ENCODE measurements at places on chromosomes 2 and 18.

DNA sequence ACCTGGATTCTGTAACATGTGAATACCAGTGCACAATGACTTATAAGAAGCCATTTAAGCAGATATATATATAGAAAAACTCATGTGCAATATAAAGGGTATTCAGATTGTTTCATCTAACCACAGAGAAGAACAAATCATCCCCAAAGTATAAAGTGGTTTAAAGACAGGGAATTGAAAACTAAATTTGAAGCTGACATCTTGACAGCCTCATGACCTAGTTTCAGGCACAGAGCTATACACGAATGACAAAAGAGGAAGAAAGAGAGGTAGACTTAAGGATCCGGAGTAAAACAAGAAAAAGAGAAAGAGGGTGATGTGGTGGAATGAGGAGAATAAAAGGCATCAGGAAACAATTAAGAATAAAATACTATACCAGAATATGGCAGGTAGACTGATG is 194.5 kb downstream of the EPHA4 start:
- no peak for DNase-seq

GRCh38 chr2:115549611-115550130 is 1107.2 kb downstream of the DPP10 start:
- no peak for DNase-seq

DNA sequence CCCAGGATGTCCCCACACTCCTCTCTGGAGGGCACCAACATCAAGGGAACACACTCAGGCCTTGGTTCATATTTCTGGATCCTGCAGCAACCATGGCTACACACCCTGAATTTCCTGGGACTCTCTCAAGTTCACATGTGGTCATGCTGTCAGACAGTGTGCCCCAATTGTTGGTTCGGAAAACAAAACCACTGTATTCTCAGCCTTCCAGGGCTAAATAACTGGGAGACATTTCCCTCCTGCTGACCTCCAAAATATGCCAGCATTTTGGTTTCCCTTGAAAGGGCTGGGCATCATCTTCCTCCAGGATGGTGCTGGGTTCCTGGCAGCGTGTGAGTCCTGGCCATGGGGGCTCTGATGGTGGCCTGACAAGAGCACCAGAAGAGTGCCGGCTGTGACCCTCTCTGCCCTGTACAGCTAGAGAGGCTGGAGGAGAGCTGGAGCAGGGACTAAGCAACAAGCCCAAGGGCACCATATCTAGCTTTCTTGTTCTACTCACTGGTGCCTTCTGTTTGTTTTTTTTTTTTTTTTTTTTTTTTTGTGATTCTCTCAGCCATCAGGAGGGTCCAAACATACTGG is 37.5 kb upstream of the WIPF1 start:
- no peak for DNase-seq

DNA sequence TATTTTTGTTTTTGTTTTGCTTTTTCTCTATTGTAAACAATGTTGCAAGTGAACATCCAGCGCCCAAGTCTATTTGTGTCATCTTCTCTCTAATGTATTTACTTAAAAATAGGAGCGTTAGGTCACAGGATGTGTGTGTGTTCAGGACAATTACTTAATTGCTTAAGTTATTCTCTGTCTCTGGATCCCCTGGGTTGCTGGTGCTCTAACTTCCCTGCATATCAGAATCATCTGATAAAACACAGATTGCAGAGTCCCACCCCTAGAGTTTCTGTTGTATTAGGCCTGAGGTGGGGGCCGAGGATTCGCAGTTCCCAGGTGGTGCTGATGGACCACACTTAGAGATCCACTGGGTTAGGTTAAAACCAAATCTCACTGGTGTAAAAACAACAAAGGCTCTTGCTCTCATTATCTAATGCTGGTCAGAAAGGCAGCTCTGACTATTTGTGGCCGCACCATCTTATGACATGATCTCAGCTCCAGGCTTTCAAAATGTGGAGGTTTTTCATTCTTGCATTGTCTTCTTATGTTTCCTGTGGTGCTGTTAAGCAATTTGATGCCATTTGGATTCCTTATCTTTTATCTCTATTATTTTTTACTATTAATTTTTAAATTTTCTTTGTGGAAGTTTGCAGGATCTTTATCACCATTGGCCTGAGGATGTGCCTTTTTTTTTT is 87.7 kb downstream of the CLIP4 start:
- DNase-seq, result no peak

GRCh38 chr18:32769071-32769585 is 3.7 kb downstream of the KLHL14 start:
- no peak for DNase-seq

- no peak for DNase-seq
Observed at GRCh38 chr2:223786236-223786635, 51.1 kb downstream of the AP1S3 start.

GRCh38 chr2:11719230-11719977 is 27.0 kb upstream of the LPIN1 start:
- DNase-seq, result no peak

- DNase-seq, result no peak
Observed at GRCh38 chr2:230975927-230976326, 20.0 kb upstream of the SPATA3 start.

- no peak for DNase-seq
Observed at GRCh38 chr2:237696461-237696860, 69.1 kb downstream of the LRRFIP1 start.

- DNase-seq, result no peak
Observed at GRCh38 chr2:222024932-222025880, 273.6 kb downstream of the PAX3 start.

DNA sequence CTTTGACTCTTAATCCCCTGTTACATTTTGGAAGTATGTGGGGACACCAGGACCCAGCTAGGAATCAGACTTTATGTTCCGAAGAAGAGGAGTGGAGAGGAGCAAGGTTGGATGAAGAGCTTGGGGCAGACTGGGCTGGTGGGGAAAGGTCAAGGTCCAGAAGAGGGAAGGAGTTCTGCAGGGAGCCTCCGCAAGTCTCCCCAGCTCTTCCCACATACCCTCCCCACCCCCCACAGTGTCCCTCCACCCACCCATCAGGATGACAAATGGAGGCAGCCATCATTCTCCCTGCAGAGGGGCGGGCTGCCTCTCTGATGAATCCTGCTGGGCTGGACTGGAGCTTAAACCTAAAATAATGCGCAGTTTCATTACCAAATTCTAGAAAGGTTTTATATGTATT is 77.2 kb downstream of the ACKR3 start:
- DNase-seq, result no peak

GRCh38 chr18:10116574-10116973 is 202.8 kb downstream of the VAPA start:
- DNase-seq, result no peak

DNA sequence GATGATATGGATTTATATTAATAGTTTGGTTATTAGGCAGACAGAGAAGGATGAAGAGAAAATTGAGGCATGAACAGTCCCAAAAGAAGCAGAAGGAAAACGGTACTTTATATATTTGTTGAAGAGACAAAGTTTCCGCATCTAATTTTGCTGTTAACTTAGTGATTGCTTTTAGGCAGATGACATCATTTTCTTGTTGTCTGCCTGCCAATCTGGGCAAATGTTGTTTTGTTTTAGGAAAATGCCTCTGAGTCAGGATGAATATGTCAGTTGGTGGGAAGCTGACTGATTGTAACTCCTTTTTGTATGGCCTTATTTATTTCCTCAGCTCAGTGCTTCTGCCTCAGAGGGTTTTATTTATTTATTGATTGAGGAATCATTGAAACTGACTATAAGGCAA is 52.5 kb upstream of the CAVIN2 start:
- DNase-seq, result no peak

- DNase-seq, result no peak
Observed at GRCh38 chr2:157839162-157839801, 36.8 kb downstream of the ACVR1 start.

DNA sequence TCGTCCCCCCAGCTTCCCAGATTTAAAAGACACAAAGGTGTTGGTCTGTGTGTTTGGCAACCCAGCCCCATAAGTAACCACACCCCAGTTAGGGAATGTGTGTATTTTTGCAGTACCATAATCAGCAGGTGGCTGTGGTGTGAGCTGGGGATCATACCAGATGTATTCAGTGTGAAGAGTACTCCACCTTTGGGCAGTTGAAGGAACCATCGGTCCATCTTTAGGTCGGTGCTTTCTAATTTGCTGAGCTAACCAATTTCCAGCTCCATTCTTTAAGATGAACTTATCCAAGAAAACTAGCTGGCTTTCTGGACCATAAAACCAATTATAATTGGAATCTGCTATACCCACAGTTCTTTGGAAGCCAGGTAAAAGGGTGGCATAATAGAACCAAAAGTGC is 3.2 kb downstream of the DSEL start:
- no peak for DNase-seq

GRCh38 chr2:43034242-43034619 is 192.2 kb downstream of the ZFP36L2 start:
- no peak for DNase-seq

DNA sequence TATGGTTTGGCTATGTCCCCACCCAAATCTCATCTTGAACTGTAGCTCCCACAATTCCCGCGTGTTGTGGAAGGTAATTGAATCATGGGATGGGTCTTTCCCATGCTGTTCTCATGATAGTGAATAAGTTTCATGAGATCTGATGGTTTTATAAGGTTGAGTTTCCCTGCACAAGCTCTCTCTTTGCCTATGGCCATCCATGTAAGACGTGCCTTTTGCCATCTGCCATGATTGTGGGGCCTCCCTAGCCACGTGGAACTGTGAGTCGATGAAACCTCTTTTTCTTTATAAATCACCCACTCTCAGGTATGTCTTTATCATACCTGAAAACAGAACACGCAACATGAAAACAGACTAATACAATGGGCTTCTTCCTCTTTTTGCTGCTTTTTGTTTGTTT is 11.2 kb upstream of the C1D start:
- no peak for DNase-seq

DNA sequence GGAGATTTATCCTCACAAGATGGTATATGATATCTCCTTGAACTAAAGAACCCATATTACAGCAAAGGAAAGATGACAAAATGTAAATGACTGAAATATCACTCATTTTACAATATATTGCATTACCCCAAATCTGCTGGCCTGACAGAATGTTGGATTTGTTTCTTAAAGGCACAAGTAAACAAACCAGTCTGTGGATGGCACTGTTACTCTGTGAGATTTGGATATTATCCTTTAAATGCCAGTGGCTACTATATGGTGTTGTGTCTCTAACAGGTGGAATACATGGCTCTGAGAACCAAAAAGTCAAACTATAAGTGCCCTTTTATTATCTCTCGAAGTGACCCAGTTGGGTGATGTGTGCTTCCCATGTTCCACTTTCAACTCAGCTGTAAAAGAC is 125.7 kb downstream of the PDE1A start:
- DNase-seq, result no peak

DNA sequence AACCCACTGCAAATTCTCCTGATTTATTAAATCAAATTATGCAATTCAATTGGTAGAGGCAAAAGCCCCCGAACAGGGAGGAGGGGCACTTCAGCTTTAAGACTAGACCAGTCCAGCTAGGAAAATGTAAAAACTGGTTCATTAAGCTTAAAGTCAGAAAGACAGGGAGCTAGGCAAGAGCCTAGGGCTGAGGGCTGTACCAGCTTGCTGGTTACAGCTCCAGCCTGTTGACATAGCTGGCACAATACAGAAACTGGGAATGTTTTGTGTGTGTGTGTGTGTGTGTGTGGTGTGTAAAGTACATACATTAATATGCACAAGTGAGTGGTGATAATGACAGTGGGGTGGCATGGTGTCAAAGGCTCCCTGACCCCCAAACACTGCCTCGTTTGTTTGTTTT is 307.0 kb upstream of the CELF4 start:
- no peak for DNase-seq

DNA sequence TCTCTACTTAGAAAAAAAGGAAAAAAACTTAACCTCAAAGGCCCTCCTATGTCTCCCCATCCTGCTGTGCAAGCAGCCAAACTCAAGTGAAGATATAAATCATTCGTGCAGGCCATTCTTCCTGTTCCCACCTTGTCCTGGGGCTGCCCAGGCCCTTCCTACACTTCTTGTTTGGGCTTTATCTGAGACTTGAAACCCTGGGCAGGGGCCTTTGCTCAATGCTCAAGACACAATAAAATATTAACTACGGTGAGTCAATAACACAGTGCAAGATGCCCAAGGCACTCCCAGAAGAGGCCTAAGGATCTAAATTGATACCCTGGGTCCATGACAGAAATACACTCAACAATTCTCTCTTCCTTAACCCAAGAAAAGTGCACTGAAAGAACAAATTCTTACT is 67.6 kb downstream of the TBC1D8 start:
- no peak for DNase-seq

GRCh38 chr2:36729067-36729466 is 32.6 kb downstream of the VIT start:
- DNase-seq, result no peak

- DNase-seq, result no peak
Observed at GRCh38 chr2:30826481-30826880, 19.2 kb upstream of the CAPN13 start.

DNA sequence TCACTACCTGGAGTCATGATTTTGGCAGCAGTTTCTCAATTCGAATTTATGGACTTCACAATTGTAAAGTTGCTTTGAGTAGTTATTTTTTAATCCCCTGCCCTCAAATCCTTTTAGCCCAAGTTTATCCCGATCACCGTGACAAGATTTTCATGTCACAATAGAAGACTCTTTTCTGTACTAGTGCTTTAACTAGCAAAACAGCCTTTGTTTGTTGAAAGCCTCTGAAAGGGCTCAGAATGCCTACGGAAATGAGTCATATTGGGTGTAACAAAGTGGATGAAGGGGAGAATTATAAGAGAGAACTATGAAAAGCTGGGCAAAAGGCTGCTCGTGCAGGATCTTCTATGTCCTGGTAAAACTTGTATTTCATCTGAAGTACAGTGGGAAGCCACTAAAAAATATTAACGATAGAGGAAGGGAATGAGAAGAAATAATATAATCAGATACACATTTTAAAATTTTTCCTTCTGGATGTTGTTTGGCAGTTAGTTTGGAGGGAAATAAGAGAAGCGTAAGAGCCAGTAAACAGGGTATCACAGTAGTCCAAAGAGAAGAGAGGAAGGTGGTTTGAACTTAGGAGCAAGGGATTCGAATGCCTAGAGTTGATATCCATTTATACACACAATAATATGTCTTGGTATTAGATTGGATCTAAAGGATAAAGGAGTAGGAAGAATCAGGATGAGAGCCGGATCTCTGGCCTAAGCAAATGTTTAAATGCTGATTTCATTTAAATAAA is 114.9 kb downstream of the GALNT13 start:
- DNase-seq, result no peak

Data from central memory CD4-positive, alpha-beta T cell (primary cell).